Colonic mucosa (tissue), 4 donors: ENCODE measurements at places on chromosomes 16 and 17. TPM values are rescaled to one million over a fixed set of nuclear protein-coding genes. Genes with fewer than 3 reads are reported as not detected.

CLDN7 gene
- 798 TPM for total RNA-seq

DHRS7C gene
- not detected for total RNA-seq

PIRT gene
- total RNA-seq, result 0.40 TPM

HOXB6 gene
- 30.0 TPM for total RNA-seq

MAP2K4 gene
- total RNA-seq, result 25.3 TPM

SDR42E2 gene
- not detected for total RNA-seq

NIP7 gene
- total RNA-seq, result 22.0 TPM

IRF8 gene
- 25.1 TPM for total RNA-seq

SOX8 gene
- total RNA-seq, result 0.20 TPM

- H3K4me3 ChIP-seq, result no peak overlapping the region
- H3K36me3 ChIP-seq, result no peaks in the 10 kb centered on the region
- no peak for DNase-seq
These were observed 1436.1 kb upstream of the GOT2 start for GRCh38 chr16:60170196-60170595.

GRCh38 chr17:80260791-80261158 is at the start of gene RNF213:
TSS of gene RNF213 (plus strand) at chr17:80260852. CDS start at chr17:80263682, 2,830 bp downstream.
- H3K4me1 ChIP-seq, result peaks cover 15% of the 10 kb centered on the region
- no peaks in the 10 kb centered on the region for H3K36me3 ChIP-seq
- H3K27me3 ChIP-seq, result no peaks in the 10 kb centered on the region
- H3K27ac ChIP-seq, result peak within 1 kb of the TSS; percentile 99
- H3K4me3 ChIP-seq, result peak within 1 kb of the TSS; percentile 90

DNA sequence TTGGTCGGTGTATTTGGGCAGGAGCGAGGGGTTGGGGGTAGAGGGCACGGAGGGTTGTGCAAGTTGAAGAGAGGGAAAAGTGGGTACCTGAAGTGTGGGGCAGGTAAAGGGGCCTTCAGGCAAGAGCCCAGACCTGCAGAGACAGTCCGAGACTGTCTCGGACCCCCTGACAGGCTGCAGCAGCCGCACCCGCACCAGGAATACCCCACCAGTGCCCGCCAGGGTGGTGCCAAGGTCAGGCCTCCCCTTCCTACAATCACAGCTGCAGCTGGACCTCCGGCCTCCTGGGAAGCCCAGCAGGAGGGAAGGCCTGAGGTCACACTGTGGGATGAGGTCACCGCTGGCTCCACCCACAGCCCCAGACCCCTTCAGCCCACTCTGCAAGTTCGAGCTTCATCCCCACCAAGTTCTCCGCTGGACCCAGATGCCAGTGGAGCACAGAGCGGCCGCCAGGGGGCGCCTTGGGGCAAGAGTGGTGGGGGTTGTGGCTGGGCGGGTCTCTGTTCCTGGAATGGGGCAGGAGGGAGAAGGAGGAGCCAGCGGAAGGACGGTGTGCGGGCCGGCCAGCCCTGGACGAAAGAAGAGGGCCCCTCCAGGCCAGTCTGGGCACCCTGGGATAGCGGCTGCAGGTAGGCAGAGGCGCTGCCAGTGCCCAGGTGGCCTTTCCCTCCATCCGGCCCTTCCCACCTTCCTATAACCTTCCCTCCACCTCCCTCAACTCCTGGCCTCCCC is at the start of gene HSD3B7:
Gene HSD3B7, plus strand, starts transcription at position 539 of the 732 bp plus-strand sequence. CDS start 452 bp downstream, outside the sequence.
- no peaks in the 10 kb centered on the region for H3K4me1 ChIP-seq
- peak within 1 kb of the TSS; percentile 53 for H3K27ac ChIP-seq
- peak within 1 kb of the TSS; percentile 56 for H3K4me3 ChIP-seq
- peak; percentile 95 for DNase-seq
- H3K36me3 ChIP-seq, result peaks cover 4% of the 10 kb centered on the region

DNA sequence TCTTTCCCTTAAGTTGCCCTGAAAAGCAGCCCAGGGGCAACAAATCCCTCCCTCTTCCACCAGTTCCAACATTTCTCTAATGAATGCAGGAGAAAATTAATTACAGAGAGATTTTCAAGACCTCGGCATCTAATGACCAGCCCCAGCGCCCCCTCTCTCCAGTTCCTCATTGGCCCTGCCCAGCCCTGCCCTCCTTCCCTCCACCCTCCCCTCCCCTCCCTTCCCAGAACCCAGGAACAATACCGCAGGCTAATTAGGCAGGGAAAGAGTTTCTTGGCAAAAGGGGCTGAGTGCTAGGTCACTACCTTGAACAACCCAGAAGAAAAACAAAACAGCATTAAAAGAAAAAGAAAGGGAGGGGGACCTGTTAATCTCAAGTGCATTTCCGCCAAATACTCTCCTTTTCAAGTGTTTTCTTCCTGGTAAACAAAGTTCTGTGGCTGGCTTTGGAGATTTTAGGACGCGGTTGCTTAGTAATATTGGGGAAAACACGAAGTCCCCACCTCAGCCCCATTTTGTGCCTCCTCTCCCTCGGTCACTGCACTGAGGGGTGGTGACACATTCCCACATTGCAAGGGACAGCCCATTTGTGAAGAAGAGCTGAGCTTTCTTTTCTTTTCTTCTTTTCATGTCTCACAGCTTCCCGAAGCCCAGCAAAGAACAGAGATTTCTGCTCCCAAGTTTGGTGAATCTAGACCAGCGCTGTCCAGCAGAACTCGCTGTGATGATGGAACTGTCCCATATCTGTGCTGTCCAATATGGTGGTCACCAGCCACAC is 215.4 kb downstream of the SOX9 start:
- H3K27me3 ChIP-seq, result no peaks in the 10 kb centered on the region
- peaks cover 6% of the 10 kb centered on the region for H3K4me1 ChIP-seq
- no peak for DNase-seq
- no peak overlapping the region for H3K4me3 ChIP-seq
- H3K36me3 ChIP-seq, result no peaks in the 10 kb centered on the region

DNA sequence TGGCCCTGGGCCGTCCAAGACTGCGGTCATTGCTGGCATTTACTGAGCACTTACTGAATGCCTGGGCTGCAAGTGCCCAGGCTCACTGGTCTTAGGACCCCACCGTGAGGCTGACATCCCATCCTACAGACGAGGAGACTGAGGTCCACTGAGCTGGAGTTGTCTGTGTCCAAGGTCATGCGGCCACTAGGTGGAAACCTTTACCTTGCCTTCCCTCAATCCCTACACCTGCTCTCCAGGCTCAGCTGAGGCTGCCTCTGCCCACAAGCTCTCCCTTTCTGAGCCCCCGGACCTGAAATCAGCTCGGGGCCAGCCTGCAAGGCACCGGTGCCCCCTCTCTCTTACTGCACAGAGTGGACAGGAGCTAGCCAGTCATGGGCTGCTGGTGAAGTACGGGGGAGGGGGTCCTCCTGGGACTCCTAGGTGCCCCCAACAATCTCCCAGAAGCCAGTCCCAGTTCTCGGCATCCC is 1.5 kb downstream of the CASKIN1 start:
- no peak overlapping the region for H3K27ac ChIP-seq
- H3K36me3 ChIP-seq, result no peaks in the 10 kb centered on the region
- DNase-seq, result peak; percentile 59
- H3K27me3 ChIP-seq, result peaks cover 34% of the 10 kb centered on the region
- H3K4me1 ChIP-seq, result no peaks in the 10 kb centered on the region
- no peak overlapping the region for H3K4me3 ChIP-seq

- peaks cover 13% of the 10 kb centered on the region for H3K4me1 ChIP-seq
- no peak overlapping the region for H3K4me3 ChIP-seq
- no peaks in the 10 kb centered on the region for H3K36me3 ChIP-seq
These were observed 9.3 kb downstream of the HEXIM2 start for GRCh38 chr17:45170931-45171337.

GRCh38 chr16:75378616-75379015 is 54.7 kb downstream of the CFDP1 start:
- DNase-seq, result no peak
- H3K4me3 ChIP-seq, result no peak overlapping the region
- no peaks in the 10 kb centered on the region for H3K4me1 ChIP-seq

DNA sequence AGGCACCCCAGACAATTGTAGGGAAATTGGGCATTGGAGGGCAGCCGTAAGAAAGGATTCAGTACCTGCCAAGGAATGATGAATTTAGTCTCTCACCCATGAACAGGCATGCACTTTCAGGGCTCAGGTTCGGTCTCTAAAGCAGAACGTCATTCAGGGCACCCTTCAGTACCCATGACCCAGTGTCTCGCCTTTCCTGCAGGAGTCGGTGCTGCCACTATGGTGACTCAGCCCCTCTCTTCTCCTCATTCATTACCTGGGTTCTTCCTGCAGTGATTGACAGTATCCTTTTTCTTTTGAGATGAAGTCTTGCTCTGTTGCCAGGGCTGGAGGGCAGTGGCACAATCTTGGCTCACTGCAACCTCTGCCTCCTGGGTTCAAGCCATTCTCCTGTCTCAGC is 8.4 kb downstream of the SOST start:
- DNase-seq, result no peak
- H3K36me3 ChIP-seq, result no peaks in the 10 kb centered on the region
- H3K27me3 ChIP-seq, result peaks cover 13% of the 10 kb centered on the region

DNA sequence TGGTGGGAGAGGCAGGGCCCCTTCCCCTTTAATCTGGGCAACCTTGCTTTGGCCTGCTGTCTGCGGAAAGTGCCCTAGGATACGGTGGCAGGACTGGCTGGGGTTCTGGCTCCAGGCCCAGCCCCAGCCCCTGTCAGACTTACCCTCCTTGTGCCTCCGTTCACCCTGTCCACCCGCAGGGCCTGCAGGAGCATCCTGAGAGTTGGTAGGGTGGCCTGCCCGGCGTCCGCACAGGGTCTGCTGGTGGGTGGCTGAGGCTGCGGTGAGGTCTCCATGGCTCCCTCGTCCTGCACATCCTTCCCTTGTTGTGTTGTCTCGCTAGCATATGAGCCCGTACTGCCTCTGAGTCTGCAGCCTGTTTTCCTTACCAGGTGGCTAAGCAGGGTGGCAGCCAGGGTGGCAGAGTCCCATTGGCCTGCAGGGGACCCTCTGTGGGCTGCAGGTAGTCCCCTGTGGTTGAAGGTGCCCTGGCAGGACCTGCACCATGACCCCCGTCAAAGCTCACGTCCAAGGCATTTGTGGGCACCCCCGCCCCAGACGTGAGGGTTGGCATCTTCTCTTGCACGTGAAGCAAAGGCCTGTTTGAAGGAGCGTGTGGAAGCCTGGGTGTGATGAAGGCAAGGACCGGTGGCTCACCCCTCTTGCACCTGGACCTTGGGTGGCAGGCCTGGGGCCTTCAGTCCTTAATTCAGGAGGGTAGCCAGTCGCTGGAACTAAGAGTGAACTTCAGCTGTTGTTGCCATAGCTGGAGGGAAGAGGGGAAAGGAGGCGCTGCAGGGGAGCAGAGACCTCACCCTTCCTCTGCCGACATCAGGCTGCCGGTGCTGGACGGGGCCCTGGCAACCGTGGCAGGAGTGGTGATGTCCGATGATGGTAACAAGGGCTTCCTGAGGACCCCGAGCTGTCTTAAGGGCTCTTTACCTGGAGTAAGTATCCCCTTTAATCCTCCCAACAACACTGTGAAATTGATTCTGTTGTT is 293.7 kb downstream of the SEC14L1 start:
- H3K4me1 ChIP-seq, result peaks cover 21% of the 10 kb centered on the region
- H3K27me3 ChIP-seq, result no peaks in the 10 kb centered on the region
- no peak overlapping the region for H3K4me3 ChIP-seq
- H3K36me3 ChIP-seq, result no peaks in the 10 kb centered on the region
- DNase-seq, result no peak

GRCh38 chr16:19886073-19886941 is 1.7 kb upstream of the GPRC5B start:
- no peaks in the 10 kb centered on the region for H3K36me3 ChIP-seq
- H3K4me1 ChIP-seq, result peaks cover 9% of the 10 kb centered on the region
- peaks cover 5% of the 10 kb centered on the region for H3K27me3 ChIP-seq

DNA sequence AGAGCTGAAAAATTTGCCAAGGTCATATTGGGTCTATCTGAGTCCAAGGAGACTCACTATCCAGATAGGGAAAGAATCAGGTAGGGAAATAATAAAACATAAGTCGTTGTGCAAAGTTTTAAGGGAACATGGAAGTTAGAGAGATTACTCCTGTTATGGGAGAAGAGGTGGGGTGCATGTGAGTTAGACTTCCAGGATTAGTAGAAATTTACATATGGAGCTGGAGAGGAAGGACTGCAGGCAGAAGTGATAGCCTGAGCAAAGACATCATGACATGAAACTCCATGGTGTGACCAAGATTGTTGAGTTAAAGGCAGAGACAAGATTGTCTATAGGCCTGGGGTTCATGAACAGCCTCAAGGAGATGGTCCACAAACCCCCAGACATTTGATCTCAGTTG is 5.8 kb upstream of the KSR1 start:
- no peak overlapping the region for H3K27ac ChIP-seq
- H3K27me3 ChIP-seq, result no peaks in the 10 kb centered on the region
- no peak overlapping the region for H3K4me3 ChIP-seq

DNA sequence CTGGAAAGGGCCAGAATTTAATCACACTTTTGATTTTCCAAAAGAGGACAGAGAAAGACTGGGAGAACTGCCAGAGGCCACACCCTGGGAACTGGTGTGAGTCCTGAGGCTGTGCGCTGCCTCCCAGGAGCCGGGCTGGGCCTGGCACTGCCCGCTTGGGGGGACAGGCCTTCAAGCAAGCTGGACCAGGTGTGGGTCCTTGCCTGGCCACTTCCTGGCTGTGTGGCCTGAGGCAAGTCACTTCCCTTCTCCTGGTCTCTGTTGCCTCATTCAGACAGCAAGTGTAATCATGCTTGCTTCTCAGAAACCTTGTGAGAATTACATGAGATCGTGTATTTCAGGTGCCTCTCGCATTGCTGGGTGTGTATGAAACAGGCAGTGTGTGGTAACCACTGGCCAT is 143.0 kb downstream of the SNX29 start:
- H3K4me3 ChIP-seq, result no peak overlapping the region
- H3K36me3 ChIP-seq, result no peaks in the 10 kb centered on the region
- no peaks in the 10 kb centered on the region for H3K27me3 ChIP-seq
- no peak overlapping the region for H3K27ac ChIP-seq
- H3K4me1 ChIP-seq, result no peaks in the 10 kb centered on the region

DNA sequence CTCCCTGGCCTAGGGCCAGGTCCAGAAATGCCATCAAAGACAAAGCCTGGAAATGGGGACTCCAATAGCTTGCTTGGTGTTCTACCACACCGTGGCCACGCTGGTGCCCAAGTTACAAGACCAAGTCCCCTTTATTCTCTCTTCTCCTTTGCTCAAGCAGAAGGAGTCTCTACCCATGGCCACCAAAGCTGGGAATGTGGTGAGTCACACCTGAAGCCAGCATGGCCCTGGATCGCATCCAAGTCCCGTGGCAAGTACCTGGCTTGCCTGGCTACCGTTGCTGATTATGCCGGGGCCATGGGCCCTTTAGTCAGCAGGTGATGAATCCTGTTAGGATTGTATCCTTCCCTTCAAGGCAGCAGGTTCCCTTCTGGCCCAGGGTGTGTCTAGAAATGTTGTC is 260.0 kb downstream of the HAPSTR1 start:
- peak; percentile 46 for DNase-seq
- no peak overlapping the region for H3K27ac ChIP-seq
- H3K27me3 ChIP-seq, result no peaks in the 10 kb centered on the region
- H3K36me3 ChIP-seq, result no peaks in the 10 kb centered on the region

- peaks cover 7% of the 10 kb centered on the region for H3K4me1 ChIP-seq
- peak overlapping the region; percentile 58 for H3K27ac ChIP-seq
- no peaks in the 10 kb centered on the region for H3K27me3 ChIP-seq
- DNase-seq, result no peak
These were observed 526 bp downstream of the TSNAXIP1 start for GRCh38 chr16:67807148-67807682.

GRCh38 chr17:32314636-32315035 is 27.3 kb downstream of the C17orf75 start:
- H3K27me3 ChIP-seq, result no peaks in the 10 kb centered on the region
- no peak for DNase-seq
- no peaks in the 10 kb centered on the region for H3K4me1 ChIP-seq
- H3K36me3 ChIP-seq, result no peaks in the 10 kb centered on the region
- H3K27ac ChIP-seq, result no peak overlapping the region
